ENCODE measurements at places on chromosomes 4 and X. TPM values are rescaled to one million over a fixed set of nuclear protein-coding genes. Genes with fewer than 3 reads are reported as not detected.

The UCHL1 gene
- total RNA-seq = 373 TPM

The RGS12 gene
- 47.6 TPM for total RNA-seq

The WWC2 gene
- 23.5 TPM for total RNA-seq

The SMIM10L2A gene
- 0.20 TPM for total RNA-seq
